CD4-positive, alpha-beta T cell treated with Interleukin-4 for 1 hour (primary cell): ENCODE measurements at places on chromosomes 2 and 18.

GRCh38 chr2:47041063-47041462 lies 114.0 kb downstream of the STPG4 start:
- no peak for DNase-seq

DNA sequence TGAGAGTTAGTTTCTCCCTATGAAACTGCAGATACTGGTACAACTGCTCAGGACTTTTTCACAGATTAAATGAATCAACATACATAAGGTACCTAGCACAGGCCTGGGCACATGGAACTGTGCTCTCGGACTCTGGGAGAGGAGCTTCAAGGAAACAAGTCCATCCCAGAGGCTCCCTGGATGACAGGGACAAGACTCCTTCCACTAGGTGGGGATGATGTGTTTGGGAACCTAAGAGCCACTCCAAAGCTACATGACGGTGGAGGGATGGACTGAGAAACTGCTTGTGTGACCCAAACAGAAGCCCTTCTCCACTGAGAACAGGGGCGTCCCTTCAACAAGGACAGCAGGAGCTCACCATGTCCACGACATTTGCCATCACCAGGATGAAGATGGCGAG lies 37.1 kb downstream of the CENPO start:
- DNase-seq: no peak

DNA sequence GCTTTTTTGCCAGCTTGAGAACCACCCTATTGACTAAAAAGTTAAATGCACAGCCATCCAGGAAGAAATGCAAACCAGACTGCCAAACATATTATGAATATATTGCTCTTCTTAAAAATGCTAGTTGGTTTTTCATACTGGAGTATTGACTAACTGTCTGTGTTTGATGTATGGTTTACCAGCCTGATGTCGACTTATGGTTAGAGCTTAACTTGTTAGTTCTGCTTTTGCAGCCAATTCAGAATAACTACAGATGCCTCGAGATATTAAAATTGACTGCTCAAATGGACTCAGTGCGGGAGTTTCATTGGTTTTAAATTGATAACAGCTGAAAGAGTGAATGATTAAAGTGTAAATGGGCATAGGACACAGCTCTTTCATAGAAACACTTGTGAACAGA lies 369.8 kb downstream of the ARHGAP15 start:
- DNase-seq: no peak

- no peak for DNase-seq
Observed at GRCh38 chr2:10362096-10362897, 59.6 kb downstream of the HPCAL1 start.

DNA sequence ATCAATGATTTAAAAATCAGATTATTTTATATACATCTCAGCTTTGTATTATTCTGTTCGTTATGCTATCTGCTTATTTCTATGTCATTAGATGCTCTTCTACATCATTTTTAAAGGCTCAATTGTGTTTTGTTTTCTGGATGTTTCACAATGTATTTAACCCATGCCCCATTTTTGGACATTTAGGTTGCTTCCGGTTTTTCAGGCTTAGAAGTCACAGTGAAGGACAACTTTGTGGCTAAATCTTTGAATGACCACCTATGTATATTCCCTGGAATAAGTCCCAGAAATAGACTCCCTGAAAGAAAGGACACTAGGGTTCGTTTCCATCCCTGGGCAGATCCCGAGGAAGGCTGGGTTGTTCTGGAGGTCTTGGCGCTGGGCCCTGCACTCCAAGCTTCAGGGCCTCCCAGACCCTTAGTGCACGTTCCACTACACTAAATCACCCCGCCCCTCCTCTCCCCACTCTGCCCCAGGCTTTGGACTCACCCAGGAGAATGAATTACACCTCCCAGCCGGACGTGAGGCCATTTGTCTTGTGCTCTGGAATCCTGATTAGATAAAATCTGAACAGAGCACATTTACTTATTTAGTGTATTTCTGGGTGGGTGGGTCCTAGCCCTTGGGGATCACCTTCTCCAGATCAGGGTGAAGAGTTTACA lies 188.2 kb downstream of the ZFP36L2 start:
- DNase-seq: no peak

DNA sequence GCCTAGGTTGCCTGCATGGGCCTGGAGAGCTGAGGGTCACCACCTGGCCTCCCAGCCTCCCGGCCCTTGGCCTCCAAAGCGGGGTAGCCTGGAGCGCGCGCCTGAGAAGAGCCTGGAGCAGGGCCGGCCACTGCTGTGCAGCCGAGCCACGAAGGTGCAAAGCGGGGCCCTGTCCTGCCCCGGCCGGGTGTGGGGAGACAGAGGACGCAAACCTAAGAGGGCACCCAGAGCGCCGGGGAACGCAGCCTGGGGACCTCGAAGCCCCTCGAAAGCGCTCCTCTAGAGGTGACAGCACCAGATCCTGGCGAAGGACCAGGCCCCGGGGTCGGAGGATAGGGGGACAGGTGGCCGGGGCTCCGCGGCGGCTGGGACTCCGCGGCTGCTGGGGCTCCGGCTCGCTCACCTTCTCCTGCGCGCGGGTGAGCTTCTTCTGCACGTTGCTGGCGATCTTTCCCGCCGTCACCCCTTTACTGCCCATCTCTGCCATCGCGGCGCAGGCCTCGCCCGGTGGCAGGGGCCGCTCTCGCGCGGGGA lies 430 bp downstream of the BIN1 start:
- no peak for DNase-seq

DNA sequence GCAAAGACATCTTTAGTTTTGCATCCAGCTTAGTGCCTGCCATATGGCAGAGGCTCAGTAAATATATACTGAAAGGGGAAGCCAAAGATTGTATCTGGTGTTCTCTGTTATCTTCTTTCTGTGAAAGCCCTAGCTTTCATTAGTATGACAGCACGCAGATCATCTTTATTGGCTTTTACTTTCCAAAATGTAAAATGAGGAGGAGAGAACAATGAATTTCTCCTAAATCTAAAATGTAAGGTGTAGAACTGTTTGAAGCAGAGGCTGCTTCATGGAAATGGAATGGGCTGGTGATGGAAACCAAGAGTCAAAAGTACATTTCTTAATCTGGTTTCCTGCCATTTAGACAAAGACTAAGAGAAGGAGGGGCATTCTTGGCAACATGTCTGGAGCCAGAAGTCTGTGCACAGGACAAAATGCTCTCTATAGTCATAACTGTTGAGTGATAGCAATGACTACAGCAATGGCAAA lies 1029.9 kb upstream of the PIK3C3 start:
- no peak for DNase-seq

DNA sequence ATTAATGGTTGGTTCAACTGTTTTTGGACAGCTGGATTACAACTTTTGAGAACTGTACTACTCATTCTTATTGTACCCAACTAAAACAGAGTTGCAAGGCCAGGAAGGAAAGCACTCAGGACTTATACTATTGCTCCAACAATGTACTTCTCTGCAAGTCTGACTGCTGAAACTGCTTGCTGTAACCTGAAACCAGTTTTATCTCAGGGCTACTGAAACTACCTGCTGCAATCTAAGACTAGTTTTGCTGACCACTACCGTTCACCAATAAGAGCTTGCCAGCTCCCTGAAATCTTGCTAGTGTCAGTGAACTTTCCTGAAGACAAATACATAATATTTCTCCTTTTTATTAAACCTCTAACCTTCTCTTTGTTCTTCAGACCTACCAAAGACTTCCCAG lies 157.3 kb downstream of the CDCA7 start:
- DNase-seq: no peak

- no peak for DNase-seq
Observed at GRCh38 chr18:52278191-52278590, 61.8 kb upstream of the DCC start.

- no peak for DNase-seq
Observed at GRCh38 chr2:174952607-174953006, 52.6 kb downstream of the CHN1 start.

DNA sequence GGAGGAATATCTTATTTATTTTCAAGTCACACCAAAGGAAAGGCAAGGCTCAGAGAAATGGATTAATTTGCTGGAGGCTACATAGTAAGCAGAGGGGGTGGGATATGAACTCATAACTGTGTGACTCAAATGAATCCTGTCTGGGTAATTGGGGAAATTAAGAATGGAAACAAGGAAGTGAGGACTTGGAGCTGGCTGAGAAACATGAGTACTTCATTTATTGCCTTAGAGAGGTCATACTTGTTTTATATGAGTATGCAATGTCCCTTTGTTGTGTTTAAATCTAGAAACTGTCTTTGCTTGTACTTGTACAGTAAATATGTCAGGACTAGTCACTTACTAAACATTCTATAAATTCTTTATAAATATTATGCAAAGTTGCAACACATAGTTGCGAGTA lies 2166.7 kb upstream of the PIK3C3 start:
- no peak for DNase-seq

- no peak for DNase-seq
Observed at GRCh38 chr18:10391506-10391905, 62.9 kb upstream of the APCDD1 start.

- DNase-seq: no peak
Observed at GRCh38 chr2:112907001-112907949, 3.7 kb upstream of the IL37 start.

DNA sequence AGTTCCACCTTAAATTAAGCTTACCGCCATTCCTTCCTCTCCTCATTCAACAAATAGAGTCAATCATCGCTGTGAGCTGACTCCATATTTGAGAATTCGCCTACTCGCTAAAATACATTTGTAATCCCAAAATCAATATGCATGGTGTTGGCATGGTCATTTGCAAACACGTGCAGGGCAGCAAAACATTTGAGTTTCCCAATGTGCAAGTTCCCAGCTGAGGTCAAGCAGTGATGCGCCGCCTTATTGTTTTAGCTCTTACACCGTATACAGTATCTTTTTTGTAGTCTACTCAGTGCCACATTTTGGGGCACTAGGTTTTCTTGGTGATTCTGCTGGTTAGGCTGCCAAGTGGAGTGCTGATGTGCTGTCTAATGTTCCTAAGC lies 73.3 kb upstream of the MGAT4A start:
- DNase-seq: no peak

DNA sequence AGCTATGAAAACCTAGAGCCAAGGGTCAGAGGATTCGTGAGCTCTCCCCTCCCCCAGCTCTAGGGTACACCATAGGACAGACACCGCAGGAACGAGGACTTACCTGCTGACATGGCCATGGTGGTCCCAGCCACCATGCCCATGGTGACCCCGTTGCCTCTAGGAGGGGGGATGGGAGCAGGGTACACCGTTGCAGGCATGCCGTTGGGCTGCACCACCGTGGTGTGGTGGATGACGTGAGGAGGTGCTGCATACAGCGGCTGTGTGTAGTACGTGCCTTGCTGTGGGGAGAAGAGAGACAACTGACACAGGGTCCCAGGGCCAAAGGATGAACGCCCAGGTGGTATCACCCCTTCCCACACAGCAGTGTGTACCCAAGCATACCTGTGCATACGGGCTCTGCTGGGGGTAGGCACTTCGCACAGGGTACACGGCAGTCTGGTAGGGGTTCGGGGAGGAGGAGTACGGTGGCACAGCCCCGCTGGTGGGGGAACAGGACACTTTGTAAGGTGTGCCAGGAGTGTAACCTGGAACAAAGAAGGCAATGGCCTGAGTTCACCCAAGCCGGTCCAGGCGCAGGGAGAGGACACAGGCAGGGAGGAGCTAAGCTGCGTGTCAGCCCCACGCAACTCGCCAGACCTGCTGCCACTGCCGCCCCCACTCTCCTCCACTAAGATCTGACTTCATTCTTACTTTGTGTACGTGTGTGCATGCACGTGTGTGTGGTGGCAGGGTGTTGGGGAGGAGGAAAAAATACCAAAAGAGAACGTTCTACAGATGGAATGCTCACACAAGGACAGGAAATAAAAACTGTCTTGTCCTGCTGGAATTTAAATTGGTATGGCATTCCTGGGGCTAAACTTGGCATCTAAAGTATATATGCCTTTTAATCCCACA lies 37.8 kb downstream of the FAM168B start:
- DNase-seq: no peak

DNA sequence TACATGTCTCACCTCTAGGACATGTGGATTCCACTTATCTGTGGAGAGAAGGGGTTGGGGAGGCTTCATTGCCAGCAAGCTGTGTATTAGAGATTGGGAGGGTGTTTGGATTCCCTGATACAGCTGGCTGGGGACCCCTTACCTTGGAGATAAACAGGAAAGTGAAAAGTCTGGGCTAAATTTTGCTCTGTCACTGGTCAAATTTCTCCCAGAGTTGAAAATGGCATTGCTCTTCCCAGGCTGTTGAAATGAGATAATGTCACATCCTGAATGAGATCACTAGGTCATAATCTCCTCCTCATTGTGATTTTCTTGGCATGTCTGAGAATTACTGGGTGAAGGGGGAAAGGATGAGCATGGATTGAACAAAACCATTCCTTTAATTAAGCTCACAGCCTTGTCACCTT lies 265.0 kb upstream of the PARD3B start:
- no peak for DNase-seq

GRCh38 chr18:46531482-46531881 lies 125.5 kb downstream of the LOXHD1 start:
- no peak for DNase-seq

DNA sequence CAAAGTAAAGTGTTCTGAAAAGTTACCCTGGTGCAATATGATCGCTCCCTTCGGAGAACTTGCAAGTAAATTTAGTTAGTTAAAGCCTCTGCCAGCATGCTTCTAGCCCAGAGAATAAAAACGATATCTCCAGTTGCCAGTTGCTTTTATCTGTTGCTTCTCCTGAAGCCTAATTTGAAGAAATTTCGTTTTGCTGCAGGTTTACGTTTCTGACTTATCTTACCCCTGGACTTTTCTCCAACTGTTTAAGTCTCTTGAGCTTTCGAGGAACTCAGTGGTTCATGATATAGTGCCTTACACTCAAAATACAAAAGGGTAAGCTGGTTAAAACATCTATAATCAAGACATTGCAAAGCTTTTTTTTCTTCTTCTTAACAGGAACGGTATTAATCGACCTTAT lies 131.1 kb downstream of the FAM161A start:
- DNase-seq: no peak

- DNase-seq: no peak
Observed at GRCh38 chr18:25261768-25262167, 90.2 kb downstream of the ZNF521 start.

DNA sequence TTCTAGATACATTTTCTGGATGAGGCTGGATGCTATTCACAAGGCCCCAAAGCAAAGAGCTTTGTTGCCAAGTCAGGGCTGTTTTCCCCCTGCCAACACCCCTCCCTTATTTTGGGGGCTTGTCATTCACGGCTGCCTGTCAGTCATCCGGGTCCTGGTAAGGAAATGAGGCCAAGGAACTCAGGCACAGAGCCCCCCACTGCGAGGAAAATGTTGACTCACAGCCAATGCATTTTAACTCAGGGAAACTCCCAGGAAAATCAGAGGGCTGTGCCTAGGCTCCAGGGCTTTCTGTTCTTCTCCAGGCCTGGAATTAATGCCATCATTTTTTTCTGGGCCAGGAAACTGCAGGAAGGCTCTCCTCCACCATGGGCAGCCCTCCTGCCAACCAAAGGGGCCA lies 241.1 kb downstream of the SMAD2 start:
- no peak for DNase-seq

- DNase-seq: no peak
Observed at GRCh38 chr18:80145196-80145804, 36.2 kb downstream of the ADNP2 start.
